C1 segment of cervical spinal cord (tissue), 14 donors: ENCODE measurements at places on chromosomes 5 and 9.

GRCh38 chr5:10441992-10442435, 335 bp downstream of the ROPN1L start:
- DNase-seq = no peak

DNA sequence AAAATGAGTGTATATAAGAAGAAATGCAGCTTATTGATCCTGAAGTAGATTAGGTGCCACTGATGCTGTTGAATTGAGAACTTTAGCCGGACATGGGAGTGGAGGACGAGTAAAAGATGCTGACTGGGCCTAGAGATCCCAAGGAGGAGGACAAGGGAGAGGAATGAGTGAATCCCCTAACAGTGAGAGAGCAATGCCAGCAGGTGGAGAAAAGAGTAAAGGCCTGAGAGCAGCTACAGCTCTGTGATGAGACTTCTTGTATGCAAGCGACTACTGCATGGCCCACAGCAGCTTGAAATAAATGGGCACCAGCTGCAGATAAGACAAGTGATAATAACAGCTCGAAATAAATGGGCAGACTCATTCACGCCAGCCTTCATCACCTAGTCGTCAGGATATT, 44.5 kb upstream of the JMY start:
- DNase-seq = no peak

DNA sequence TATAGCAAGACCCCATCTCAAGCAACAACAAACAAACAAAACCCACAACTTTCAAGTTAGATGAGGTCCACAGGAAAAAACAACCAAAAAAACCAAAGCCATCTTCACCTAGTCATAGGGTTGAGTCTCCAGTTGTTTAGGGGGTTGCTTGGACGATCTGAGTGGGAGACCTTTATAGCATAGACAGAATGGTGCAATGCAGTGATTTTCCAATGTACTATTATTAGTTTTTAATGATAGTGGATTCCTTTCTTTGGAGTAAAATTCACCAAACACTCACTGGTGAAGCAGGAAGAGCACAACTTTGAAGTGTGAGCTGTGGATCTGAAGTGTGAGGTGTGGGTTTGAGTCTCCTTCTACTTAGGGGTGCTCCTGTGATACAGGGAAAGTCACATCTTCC, 67.0 kb upstream of the KLF9 start:
- DNase-seq = no peak

DNA sequence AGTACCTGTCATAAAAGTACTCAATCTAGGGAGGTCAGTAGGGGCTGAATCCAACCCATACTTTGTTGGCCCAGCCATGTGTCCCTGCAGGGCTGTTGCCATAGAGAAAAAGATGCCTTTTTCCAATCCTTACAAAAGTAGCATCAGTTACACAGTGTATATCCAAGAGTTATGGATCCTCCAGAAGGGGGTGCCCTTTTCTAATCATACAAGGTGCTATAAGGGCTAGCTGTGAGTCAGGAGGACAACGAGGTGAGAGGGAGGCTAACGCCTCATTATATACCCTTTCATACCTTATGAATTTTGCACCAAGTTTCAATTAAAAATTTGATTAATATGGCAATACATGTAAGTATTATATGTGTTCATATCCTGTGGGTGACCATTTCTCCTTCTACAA, 4.8 kb downstream of the KIAA0825 start:
- no peak for DNase-seq

GRCh38 chr9:127273326-127273725, 8.8 kb downstream of the GARNL3 start:
- no peak for DNase-seq

DNA sequence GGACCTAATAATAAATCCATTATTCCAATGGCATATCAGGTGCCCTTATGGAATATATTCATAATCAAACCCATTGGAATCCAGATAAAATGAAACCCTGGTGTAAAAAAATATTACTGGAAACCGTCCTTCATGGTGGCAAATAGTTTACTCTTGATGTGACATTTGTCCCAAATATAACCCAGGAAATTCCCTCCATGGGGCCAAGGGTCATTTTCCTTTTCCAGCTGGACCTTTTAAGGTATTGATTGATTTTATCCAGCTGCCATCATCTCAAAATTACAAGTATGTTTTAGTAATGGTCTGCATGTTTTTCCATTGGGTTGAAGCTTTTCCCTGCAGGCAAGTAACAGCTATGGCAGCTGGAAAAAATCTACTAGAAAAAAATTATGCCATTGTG, 8.4 kb upstream of the UGT3A1 start:
- DNase-seq = no peak

- no peak for DNase-seq
Observed at GRCh38 chr9:101636247-101636646, 41.5 kb upstream of the PPP3R2 start.

DNA sequence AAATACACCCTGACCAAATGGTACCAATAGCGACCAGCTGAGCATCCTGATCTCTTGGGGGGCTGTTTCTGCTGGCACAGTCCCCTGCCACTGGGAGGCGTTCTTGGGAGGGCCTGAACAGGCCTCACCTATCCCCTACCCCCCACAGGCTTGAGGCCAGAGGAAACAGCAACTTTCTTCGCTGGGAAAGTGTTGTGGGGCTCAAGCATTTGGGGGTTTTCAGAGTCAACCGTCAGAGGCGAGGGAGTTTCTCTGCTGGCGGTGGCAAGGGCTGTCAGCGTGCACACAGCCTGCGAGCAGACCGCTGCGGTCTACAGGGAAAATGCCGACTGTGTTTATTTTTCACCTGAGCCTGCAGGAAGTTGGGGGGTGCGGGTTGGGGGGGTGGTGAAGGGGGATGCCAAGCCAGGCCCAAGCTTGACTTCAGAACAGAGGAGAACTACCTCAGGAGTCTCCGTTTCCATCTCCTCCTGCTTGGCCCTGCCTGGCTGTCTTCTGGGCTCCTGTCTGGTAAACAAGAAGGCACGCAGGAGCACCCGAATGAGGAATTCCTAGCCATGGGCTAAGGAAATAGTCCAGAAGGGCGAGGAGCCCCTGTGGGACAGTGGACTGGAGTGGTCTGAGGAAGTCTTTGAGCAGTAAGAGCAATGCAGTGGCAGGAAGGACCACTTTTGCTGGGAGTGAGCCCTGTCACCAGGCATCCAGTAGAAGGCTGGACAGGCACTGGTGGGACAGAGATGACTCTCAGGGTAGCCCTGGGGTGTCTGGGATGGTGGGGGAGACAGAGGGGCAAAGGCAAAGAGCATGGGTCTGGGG, 18.1 kb downstream of the TCF7 start:
- DNase-seq = no peak

- DNase-seq = no peak
Observed at GRCh38 chr5:110547495-110547894, 179.0 kb downstream of the TMEM232 start.

GRCh38 chr5:139492700-139493192, 10.2 kb upstream of the STING1 start:
- no peak for DNase-seq

DNA sequence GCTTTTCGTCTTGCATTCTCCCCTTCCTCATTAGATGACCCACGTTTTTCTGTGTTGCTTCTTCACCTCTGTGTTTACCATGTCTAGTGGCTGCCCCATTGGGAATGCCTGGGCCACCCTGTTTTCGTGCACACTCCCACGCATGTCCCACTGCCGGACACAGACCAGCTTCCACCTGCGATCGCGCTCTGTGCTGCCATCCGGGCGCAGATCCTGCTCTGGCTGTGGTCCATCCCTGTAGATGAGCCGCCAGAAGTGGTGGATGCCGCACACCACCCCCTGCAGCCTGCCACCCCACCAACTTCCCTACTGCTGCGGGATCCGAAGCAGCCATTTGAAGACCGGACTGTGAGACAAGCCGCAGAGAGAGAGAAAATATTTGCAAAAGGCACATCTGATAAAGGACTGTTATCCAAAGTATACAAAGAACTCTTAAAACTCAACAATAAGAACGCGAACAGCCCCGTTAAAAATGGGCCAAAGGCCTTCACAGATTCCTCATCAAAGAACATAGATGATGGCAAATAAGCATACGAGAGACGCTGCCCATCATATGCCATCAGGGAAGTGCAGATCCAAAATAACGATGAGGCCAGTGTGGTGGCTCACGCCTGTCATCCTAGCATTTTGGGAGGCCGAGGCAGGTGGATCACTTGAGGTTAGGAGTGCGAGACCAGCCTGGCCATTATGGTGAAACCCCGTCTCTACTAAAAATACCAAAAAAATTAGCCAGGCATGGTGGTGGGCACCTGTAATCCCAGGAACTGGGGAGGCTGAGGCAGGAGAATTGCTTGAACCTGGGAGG, 163.7 kb downstream of the COL23A1 start:
- DNase-seq = no peak

DNA sequence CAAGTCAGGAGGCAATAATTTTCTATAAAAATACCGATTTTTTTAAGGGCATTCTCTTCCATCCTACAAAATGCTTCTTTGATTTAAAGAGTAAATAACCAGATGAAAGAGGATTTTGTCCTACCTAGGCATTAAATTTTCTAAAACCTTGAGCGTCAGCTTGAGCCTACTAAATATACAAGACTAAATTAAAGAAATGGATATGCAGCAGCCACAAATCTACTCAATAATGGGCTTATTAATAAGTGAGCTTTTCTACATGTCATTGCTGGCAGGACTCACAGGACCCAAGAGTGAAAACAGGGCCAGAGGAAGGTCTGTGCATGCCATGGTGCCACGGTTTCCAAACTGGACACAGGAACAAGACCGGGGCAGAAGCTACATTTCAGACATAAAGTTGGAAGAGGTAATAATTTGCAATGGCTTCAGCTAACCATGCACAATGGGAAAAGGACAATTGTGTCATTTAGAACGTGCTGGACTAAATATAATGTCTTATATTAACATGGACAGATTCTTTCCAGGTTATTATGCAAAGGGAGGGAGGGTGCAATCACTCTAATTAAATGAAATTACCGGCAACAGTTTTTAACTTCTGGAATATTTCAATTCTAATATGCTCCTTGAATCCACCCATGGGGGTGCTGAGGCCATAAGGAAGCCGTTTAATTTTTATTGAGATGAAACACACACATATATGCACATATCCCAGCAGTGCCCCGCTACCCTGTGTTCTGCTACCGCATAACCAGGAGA, 5.2 kb downstream of the WHRN start:
- DNase-seq = peak; percentile 21

- no peak for DNase-seq
Observed at GRCh38 chr5:102747386-102748166, 7.5 kb upstream of the PAM start.

DNA sequence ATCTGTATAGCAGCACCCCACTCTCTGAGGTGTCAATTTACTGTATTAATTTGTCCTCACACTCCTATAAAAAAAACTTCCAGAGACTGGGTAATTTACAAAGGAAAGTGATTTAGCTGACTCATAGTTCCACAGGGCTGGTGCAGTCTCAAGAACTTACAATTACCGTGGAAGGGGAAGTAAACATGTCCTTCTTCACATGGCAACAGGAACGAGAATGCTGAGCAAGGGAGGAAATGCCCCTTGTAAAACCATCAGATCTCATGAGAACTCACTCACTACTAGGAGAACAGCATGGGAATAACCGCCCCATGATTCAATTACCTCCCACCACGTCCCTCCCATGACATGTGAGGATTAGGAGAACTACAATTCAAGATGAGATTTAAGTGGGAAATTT, 602.6 kb downstream of the MTRR start:
- DNase-seq = no peak

DNA sequence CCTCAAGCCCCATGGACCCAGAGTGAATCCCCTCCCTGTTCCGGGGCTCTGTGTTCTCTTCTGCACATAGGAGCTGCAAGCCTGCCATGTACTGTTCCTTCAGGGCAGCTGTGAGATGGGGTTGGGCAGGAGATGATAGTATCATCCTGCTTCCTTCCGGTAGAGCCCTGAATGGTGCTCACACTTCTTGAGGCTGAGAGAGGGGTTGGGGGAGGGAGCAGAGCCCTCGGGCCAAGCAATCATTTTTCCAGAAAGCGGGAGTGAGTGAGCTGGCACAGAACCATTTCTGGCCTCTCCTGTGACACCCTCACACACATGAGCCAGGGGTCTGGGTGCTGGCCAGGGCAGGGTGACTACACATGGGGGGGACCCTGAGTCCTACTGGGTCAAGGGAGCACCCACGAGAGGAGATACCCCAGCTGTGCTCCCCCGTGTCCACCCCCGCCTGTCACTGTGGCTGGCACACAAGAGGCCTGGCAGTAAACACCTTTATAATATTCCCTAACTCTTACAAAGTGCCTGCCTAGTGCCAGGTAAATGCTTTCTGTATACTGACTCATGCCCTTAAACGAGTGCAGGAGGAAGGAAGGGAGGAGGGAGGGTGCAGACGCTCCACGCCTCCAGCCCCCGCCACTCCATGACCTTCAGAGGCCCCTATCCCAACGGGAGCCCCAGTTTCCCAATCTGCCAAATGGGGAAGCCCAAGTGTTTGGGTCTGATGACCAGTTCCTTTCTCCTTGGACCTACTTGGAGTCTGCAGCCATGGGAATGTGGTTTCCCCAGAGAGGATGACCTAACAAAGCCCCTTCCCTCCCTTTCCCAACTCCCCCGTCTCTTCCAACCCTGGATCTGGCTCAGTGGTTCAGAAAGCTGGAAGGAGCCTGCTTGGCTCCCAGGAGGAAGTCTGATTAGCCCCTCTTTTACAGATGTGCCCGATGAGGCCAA, 15.5 kb downstream of the AKNA start:
- no peak for DNase-seq

DNA sequence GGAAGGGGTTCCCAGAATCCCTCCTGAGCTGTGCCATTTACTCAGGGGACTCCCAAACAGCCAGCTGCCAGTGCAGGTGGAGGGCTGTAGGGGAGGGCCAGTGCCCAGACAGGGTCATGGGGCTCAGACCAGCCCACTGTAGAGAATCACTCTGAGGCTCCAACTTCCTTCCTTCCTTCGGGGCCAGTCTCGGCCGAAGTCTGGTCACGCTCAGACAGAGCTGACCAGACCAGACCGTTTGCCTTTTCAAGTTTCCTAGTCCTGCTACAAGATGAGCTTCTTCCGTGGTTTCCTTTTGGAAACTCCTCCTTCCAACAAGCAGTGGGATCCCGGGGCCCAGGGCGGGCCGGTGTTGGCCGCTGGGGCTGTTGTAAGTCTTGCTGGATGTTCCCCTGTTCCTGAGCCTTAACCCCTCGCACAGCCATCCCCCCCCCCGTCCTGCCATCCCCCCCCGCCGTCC, 52.6 kb downstream of the SAR1B start:
- DNase-seq = no peak

- no peak for DNase-seq
Observed at GRCh38 chr5:126383246-126383645, 40.0 kb upstream of the GRAMD2B start.

GRCh38 chr5:58439094-58439644, 20.7 kb downstream of the PLK2 start:
- DNase-seq = no peak

- DNase-seq = no peak
Observed at GRCh38 chr9:129567329-129567728, 53.6 kb downstream of the C9orf50 start.
